Upper lobe of right lung (tissue), 1 donor: ENCODE measurements at places on chromosomes 7 and 10. TPM values are rescaled to one million over a fixed set of nuclear protein-coding genes. Genes with fewer than 3 reads are reported as not detected.

Gene OR2A2
- total RNA-seq: not detected

Gene TRPV6
- 0.38 TPM for total RNA-seq

Gene SSC4D
- total RNA-seq: 1.1 TPM

Gene ZDHHC16
- 63.2 TPM for total RNA-seq

Gene TRPV5
- total RNA-seq: not detected

Gene TNKS2
- total RNA-seq: 40.5 TPM

Gene CNNM1
- 0.69 TPM for total RNA-seq

Gene C10orf105
- total RNA-seq: 0.52 TPM

Gene WNT16
- not detected for total RNA-seq

Gene CCDC136
- 3.1 TPM for total RNA-seq

Gene SUN3
- not detected for total RNA-seq

Gene DKK1
- total RNA-seq: 3.7 TPM

Gene VENTX
- total RNA-seq: 3.4 TPM

DNA sequence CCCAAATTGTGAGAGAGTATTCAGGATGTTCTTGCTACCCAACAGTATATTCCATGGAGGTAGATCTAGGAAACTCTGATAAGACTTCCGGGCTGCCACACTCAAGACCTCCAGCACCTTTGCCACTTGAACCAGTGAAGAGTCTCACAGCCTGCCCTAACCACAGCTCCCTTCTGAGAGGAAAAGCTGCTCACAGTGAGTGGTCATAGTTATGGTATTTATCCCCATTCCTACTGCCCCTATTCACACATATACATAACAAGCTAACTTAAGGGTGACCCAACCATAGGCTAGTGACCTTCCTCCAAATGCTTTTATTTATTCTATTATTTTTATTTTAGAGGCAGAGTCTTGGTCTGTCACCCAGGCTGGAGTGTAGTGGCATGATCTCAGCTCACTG, 156.3 kb downstream of the PTEN start:
- no peak for DNase-seq

- no peak for DNase-seq
Observed at GRCh38 chr7:157291404-157292080, 45.3 kb upstream of the DNAJB6 start.

DNA sequence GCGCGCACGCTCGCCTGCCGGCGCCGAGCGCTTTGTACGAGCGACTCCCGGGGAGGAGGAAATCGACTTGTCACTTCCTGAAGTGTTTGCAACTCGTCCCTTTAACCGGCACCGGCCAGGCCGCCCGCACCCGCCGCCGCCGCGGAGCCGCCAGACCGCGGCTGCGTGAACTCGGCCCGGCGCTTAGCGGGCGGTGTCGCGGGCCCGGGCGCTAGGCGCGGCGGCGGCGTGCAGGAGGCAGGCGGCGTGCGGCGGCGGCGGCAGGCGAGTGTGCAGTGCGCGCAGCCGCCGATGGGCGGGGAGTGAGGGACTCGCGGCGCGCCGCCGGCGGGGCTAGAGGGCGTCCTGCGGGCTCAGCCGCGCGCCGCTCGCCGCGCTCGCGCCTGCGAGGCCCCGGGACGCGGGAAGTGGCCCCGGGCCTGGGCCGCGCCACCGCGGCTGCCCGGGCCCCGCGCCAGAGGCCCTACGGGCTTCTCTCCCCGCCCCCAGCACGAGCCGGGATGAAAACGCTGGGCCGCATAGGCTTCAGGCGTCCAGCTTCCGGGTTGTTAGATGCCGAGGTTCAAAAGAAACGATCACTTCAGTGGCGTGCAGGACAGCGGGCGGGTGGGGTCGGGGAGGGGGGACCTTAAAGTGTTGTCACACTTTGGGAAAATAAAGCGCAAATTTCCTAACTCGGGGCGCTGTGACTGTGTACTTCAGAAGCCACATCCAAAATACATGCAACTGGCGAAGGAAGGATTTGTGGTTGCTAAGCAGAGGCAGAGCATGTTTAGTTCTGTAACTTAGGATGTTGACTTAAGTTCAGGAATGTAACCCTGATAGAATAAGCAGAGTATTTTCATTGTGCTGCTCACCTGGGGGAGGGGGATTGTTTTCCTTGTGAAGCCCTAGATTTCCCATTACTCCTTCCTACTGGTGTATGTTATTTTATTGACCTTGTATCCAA, at the start of gene FAM53B:
FAM53B (minus strand) TSS at position 277 of the 949 bp plus-strand sequence. CDS start 37,665 bp downstream, outside the sequence.
- peak; percentile 93 for DNase-seq

- DNase-seq: no peak
Observed at GRCh38 chr7:47638679-47639315, 56.9 kb upstream of the TNS3 start.

DNA sequence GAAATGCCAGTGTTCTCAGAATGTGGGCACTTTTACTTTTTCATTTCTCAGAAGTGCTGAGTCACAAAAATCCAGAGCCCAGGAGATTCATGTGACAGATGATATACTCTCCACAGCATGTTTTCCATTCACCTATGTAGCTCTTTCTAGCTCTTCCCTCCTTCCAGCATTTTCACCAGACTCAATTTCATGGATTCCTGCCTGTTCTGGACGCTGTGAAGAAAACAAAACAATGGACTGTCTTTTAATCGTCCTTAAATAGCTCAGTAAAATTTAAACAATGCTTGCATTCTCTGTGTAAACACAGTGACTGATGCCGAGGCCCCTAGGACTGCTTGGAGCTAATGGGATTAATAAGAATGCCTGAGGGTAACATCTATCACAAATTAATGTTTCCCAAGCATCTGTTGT, 25.5 kb downstream of the ZNF713 start:
- DNase-seq: no peak

- DNase-seq: no peak
Observed at GRCh38 chr7:112533591-112533990, 52.8 kb downstream of the LSMEM1 start.

- DNase-seq: no peak
Observed at GRCh38 chr10:17031637-17032635, 97.7 kb downstream of the CUBN start.

DNA sequence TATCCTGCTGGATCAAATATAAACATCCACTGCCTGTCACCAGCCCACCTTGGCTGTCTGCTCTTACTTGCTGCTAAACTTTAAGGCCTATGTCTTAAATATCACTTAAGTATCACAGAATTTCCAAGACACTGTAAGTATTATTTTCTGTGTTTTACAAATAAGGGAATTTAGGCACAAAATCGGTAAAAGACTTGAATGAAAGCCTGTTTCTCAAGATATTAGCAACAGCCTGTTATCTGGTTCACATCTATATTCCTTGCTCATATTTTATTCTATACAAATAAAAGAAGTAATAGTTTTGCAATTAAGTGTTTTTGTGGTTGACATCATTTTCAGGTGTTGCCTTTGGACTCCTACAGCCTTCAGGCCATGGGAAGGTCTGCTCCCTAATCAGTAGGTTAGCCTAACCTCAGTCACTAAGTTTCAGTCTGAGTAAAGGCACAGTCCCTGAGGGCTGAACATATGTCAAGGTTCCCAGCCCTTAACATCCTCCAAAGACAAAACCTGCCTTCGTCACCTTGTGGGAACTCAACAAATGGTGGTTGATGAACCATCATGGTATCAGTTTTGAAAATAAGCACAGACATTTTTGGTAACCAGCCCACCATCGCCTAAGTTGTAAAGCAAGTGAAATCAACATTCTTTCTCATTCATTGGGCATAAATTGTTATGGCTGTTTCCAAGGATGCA, 127.1 kb downstream of the CREB5 start:
- DNase-seq: no peak

- no peak for DNase-seq
Observed at GRCh38 chr10:35442592-35442991, 106.3 kb downstream of the CCNY start.

- DNase-seq: no peak
Observed at GRCh38 chr10:13043520-13043919, 42.0 kb upstream of the CCDC3 start.

- DNase-seq: no peak
Observed at GRCh38 chr10:86786368-86786767, 29.9 kb downstream of the BMPR1A start.

DNA sequence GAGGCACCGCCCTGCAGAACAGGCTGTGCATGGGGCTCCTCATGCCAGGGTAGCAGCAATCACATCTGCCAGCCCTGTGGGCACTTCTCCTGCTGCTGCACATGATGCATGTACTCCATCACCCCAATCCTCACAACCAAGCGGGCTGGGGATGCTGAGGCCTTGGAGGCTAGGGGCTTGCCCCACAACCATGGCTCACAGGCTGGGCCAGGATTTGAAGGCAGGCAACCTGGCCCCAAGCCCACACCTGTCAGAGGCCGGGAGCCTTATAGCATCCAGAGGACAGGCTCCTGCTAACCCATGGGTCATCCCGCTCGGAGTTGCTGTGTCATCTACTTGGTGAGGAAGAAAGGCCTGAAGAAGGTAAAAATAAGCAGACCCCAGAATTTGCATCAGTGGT, 2.2 kb downstream of the POLM start:
- no peak for DNase-seq

DNA sequence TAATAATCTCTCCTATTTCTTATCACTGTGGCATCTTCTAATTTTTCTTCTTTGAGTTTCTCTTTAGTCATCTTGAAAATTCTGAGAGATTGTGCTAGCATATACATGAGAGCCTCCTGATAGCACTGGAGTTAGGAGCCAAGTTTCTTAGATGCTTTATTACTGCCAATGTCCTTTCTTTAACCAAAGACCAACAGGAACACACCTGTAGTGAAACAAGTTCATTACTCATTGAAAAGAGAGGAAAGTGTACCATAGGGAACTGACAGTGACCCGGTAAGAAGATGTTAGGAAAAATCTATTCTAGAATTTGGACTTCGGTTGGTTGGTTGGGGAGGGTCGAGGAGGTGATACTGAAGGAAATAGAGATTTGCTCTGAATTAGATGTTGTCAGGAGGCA, 27.1 kb upstream of the CD36 start:
- no peak for DNase-seq

DNA sequence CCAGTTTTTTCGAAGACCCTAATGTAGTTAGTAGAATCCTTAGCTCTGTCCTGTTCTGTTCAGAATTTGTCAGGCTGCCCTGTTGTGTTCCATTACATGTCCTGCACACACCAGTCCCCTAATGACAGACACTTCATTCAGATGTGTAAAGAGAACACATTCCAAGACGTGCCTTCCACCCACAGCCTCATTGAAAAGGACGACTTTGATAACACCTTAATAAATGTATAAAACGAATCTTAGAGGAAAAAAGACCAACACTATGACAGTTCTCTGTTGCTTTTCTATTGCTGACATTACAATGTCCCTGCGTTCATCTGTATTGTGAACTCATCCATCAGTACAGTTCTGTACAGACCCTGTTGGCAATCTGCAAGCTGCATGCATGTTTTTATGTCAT, 3.5 kb downstream of the LRRTM3 start:
- DNase-seq: no peak

- DNase-seq: no peak
Observed at GRCh38 chr7:158274404-158274811, 313.2 kb downstream of the PTPRN2 start.

DNA sequence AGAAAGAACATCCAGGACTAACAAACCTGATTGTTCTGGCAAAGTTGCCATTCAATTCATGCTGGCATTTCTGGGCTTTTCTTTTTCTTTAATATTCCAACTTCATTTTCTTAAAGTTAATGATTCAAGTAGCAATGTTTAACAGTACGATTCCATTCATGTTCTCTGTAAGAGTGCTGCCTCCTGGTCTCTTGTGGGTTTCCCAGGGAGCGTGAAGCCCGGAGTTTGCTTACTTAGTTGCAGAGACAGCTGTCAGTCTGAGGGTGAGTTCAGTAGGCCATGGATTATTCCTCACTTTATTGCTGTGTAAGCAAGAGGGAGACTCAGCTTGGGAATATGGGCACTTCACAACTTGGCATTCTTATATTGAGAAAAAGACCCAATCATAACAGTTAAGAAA, 142.2 kb downstream of the TWIST1 start:
- no peak for DNase-seq

GRCh38 chr7:157691586-157692459, 355.0 kb downstream of the DNAJB6 start:
- DNase-seq: peak; percentile 63

- DNase-seq: no peak
Observed at GRCh38 chr7:22640269-22640668, 86.7 kb upstream of the IL6 start.

DNA sequence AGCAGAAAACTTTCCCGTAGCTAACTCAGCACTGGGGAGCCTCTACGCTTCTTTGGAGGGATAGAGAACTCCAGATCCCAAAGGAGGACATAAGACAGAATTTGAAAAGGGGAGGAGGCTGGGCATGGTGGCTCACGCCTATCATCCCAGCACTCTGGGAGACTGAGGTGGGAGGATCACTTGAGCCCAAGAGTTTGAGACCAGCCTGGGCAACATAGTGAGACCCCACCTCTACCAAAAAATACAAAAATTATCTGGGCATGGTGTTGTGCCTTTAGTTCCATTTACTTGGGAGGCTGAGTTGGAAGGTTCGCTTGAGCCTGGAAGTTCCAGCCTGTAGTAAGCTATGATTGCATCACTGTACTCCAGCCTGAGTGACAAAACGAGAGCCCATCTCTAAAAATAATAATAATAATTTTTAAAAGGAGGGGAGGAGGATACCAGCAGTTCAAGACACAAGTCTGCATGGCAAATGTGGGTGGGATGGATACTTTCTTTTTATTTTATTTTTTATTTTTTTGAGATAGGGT, 165.9 kb upstream of the SH2B2 start:
- no peak for DNase-seq

DNA sequence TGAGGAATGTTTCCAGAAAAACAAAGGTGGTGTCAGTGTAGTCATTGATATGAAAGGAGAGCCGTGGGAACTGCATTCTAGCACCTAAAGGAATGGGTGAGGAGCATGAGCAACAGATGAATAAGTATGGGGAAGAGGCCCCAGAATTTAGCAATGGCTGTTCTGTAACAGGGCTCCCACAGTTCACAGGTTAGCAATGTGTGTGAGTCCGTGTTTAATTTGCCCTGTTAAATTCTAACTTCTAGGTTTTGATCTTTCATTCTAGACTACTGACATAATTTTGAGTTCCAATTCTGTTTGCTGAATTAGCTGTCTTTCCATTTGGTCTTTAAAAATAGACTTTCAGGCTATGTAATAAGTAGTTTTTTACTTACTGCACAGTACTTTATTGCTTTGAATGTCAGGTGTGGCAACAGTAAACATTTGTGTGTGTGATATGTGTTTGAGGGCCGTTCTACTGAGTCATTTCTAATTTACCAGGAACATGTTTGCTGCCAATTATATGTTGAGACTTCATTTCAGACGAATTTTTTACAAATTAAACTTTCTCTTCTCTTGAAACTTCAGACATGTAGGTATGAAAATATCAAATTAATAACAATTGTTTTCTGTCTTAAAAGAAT, 8.8 kb downstream of the STK17A start:
- no peak for DNase-seq

DNA sequence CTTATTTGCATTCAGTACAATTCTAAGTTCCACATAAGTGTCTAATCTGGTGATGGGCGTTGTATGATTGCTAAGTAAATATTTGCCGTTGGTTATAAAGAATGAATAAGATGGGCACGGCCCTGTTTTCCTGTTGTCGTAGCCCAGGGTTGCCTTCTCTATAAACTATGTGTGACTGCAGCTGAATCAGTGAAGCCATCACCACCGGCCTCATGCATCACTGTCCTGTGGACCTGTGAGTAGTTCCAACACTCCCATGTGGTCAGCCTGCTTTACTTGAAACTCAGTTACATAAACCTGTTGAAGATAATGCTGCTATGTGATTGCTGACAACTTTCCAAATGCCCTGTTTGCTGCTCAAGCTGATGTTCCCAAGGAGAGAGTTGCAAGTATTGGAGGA, 21.6 kb upstream of the KLF6 start:
- DNase-seq: no peak
